AG04450 (cell line): ENCODE measurements at places on chromosomes 1 and 21.

DNA sequence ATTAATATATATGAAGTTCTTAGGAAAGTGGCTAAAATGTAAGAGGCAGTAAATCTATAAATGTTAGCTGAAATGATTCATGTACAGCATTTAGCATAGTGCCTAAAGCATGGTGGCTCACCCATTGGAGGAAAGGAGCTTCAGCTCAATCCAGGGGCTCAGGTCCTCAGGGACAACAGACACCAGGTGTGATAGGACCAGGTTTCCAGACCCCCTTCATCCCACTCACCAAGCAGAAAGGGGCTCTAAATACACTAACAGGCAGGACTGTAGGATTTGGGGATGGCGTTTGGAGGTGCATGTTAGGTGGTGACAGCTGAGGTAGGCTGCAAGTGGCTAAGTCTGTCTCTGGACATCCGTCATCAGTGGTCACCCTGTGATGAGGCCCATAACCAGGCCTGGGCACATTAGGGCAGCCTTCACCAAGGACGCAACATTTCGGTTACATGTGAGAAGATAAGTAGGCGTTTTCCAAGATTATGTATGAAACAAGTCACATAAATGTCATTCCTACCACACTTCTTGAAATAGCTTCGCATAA lies 233.1 kb downstream of the C1orf94 start:
- no peak for DNase-seq

DNA sequence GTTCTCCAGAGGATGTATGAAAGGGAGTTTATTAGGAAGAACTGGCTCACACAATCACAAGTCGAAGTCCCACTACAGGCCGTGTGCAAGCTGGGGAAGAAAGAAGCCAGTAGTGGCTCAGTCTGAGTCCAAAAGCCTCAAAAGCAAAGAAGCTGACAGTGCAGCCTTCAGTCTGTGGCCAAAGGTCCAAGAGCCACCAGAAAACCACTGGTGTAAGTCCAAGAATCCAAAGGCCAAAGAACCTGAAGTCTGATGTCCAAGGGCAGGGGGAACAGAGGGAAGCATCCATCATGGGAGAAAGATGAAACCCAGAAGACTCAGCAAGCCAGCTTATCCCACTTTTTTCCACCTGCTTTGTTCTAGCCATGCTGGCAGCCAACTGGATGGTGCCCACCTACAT lies 21.4 kb upstream of the CEP350 start:
- DNase-seq: no peak

DNA sequence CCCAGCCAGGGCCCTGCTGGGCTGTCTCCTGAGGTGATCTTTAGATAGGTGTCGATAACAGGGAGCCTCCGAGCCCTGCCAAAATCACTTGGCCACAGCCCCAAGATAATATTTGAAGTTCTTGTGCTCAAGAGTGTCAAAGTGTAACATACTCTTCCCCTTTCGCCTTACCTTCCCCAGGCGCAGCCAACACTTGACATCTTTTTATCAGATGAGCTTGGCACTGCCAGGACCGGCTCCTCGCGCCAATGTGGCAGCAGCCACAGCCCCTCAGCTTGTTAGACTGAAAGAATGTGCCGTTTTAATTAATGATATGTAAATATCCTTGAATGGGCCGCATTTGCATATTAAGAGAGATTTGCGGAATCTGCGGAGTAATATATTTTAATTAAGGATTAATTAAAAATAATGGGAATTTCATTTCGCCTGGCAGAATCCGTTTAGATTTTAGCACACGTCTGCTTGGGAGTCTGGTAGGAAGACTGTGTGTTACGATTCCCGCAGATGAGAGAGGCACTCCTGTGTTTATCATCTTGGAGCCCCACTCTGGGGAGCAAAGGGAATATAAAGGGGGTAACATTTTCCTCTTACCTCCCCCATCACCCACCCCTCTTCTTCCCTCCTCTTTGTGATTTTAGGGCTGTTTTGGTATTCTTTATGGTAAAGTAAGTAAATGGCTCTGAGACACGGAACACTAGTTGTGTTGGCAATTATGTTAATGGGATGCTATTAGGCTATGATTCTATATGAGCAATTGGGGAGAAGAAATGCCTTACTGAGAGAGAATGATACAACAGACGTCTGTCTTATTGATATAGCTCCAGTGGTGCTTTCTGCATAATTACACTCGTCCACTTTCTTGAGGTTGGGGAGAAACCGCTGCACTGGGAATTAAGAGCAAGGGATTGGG lies 109.8 kb downstream of the PBX1 start:
- no peak for DNase-seq

- no peak for DNase-seq
Measured at GRCh38 chr1:183467687-183468086, 4.6 kb upstream of the SMG7 start.

GRCh38 chr21:15425049-15425448 lies 304.7 kb upstream of the USP25 start:
- no peak for DNase-seq

GRCh38 chr1:1966071-1966740 lies 37.4 kb downstream of the CFAP74 start:
- no peak for DNase-seq

GRCh38 chr21:36255663-36256062 lies 64.3 kb upstream of the MORC3 start:
- DNase-seq: no peak
